ENCODE measurements at places on chromosomes 5 and 9.

DNA sequence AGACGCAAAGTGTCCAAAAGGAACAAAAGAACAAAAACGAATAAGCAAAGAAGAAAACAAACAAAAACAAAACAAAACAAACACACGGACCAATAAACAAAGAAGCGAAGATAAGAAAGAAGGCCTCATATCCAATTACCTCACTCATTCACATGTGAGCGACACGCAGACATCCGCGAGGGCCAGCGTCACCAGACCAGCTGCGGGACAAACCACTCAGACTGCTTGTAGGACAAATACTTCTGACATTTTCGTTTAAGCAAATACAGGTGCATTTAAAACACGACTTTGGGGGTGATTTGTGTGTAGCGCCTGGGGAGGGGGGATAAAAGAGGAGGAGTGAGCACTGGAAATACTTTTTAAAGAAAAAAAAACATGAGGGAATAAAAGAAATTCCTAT, 28.3 kb upstream of the WWC1 start:
- DNase-seq: no peak

DNA sequence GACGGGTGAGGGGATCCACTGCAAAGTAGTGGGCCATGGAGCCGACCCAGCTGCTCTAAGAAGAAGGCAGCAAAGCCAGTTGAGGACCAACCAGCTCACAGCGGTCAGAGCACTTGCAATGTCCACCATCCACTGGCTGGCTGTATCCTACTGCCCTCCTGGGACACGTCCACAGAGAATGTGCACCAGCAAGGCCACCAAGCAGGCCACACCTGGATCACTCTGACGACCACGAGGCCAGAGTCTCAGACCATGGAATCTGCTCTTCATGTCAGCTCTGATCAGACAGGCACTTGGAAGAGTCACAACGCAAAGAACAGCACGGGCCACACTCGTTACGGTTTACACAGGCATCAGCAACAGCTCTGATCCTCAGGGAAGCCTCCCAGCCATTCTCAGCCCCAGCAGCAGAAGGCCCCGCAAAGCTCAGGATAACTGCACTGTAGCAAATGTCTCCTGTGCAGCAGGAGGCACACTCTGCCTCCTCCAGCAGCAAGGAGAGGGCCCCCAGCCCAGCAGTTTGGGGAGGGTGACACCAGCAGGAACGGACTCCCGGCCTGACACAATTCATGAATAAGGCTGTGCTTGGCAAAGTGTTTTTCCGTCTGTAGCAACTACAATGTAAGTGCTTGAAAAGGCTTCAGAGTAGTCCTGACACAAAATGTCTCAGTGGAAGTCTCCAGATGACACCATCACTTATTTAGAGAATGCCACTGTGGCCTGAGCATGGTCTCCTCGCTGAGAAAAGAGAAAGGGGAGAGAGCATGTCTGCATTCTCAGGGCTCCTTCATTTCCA, 15.7 kb downstream of the SEMA4D start:
- DNase-seq: no peak

DNA sequence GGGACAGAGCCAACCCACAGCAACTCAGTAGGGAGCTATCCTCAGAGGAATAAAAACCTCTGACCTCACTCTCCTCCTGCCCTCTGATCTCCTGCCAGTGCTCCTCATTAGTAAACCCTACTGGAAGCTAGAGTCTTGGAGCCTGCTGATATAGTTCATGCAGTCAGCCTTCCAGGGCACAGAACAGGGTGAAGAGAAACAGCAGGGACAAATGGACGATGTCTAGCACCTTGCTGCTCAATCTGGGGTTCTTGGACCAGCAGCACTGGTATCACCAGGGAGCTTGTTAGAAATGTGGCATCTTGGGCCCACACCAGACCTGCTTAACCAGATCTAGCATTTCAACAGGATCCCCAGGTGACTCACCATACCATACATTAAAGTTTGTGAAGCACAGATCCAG, 5.5 kb upstream of the GALNT12 start:
- DNase-seq: no peak

DNA sequence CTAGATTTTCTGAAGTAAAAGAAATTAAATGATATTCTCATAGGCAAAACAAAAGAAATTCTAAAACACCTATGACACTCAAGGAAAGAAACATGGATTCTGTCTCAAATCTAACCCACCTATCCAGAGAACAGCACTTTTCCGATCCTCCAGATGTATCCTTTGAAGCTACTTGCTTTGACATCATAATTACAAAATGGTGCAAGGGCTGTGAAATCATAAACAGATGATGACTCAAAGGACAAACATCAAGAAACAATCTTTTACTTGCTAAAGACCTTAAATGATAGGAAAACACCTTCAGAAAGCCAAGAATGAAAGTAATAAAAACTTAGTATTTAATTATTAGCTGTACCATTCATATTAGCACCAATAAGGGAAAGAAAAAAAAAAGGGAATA, 202.6 kb downstream of the DENND1A start:
- no peak for DNase-seq

DNA sequence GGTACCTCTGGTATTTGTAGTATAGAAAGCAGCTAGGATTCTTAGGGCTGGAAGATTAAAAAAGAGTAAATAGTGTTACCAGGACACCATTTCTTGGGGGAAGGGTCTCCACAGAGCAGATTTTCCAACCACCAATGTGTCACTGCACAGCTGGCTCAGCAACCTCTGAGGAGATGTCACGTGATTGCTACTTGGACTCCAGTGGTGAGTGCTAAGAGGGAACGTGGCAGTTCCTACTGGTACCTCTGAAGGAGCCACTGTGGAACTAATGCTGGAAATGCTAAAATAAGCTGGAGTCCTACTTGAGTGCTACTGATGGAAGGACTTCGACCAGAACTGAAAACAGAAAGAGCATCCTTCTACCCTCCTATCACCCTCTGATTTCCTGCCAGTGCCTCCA, 36.1 kb upstream of the SPDL1 start:
- DNase-seq: no peak

DNA sequence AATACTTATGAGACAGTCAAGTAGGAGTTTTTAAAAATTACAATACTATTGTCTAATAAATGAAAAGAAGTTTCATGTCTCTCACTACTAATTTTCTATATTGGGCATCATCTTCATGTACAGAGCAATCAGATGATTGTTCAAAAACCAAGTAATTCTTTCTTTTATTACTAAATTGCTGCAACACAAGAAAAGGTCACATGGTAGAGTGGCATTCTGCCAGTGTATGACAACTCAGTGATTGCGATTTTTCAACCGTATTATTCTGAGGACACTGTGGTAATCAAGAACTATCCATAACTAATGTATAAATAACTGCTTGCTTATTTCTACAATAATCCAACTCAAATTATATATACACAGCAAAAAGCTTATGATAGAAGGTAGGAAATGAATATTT, 96.7 kb upstream of the GRHPR start:
- no peak for DNase-seq

DNA sequence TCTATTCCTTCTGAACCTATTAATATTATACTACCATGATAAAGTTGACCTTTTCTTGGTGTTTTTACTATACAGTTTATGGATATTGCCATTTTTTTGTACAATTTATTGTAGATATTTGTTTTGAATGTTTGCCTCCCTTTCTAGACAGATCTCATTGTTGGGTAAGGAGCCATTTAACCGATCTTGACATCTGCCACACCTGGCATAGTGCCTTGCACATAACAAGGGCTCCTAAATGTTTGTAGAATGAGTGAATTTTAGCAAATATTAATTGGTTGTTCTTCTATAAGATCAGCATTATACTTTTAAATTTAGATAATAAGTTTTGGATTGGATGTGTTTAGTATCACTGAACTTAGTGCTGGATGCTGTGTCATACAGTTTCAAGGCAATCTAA, 175.3 kb downstream of the GDNF start:
- DNase-seq: no peak

- no peak for DNase-seq
Measured at GRCh38 chr9:125805586-125805985, 58.4 kb downstream of the PBX3 start.

DNA sequence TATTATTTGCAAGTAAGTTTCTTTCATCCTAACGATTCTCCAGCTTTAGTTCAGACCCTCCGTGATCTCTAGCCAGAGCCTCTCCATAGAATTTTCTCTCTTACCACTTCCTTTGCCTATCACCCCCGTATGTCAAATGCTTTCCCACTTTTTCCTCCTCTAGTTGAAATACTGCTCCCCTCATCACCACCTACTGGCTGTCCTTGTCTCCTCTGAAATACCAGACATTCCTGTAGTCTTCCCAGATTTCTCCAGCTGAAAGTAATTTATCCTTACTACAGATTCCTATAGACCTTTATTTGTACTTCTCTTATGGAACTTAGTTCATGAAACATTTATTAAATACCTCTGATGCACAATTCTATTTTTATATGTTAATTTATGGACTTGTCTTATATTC, 36.0 kb upstream of the GLIPR2 start:
- DNase-seq: no peak

DNA sequence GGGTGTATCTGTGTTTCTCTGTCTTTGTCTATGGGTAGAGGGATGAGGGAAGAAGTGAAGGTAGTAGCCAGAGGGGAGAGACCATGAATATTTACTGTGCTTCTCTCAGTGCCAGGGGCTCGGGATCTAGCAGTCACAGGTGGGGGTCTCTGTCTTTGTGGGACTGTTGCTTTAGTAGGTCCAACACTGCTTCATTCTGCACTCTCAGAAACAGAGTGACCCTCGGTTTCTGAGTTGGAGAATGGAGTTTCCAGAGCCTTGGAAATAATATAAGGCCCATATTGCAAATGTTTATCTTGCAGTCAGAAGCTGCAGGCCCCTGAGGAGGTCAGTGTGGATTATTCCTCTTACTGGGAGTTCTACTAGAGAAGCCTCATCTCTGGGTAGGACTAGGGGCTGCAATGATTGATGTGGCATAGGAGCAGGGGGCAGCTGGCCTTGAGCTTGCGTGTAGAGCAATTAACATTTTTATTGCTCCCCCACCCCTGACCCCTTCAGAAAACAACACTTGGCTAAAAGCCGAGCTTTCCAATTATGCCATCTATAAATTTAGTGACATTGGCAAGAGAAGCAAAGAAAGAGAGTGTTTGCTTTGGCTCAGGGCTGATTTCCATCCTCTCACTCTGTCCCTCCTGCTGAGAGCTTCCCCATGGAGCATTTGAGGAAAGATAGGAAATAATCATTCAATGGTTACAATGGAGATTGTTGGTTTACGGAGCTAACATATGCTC, 55.0 kb upstream of the TRPC7 start:
- no peak for DNase-seq

DNA sequence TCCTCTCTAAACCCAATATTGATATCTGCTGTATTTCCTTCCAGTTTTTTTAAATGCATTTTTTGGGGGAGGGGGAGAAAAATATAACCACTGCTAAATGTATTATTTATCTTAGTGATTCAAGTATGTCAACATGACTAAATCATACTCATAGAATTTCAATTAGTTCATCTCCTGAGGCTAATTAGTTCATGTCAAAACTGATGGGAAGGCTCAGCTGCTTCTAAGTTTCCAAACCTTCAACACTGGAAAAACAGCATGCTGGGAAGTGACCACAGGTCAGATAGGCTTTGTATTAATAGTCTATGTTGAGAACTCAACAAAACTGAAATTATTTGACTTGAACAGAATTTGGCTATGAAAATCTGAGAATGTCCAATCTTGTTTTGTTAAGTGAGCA, 118.7 kb downstream of the TTLL11 start:
- DNase-seq: no peak

DNA sequence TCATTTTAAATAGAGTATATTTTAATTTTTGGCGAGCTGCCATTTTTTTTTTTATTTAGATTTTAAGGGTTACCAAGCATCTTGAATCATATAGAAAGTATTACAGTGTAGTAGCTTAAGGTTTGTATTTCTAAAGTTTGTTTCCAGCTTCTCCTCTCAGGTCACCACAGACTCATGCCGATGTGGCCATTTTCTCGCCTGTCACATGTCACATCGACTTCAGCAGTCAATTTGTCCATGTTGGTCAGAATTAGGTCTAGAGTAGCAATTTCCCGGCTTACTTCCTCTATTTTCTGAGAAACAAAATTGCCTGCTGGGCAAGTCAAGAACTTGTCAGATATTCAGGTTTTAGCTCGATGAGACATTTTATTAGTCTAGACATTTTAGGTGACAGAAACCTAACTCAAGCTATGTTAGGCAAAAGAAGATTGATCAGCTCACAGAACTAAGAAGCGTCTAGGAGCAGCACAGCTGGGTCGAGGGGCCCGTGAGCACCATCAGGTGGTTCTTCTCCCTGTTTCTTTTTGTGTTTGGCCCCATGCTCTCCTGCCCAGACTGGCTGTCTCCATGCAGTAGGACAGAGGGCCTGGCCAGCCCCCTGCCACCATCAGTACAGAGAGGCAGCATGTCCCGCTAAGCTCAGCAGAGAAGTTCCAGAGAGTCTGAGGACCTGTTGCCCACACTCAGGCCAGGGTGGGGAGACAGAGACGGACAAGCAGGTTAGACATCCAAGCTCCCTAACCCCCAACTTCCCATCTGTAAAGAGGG, 48.4 kb upstream of the AFAP1L1 start:
- no peak for DNase-seq

- DNase-seq: no peak
Measured at GRCh38 chr5:10681731-10682679, 79.0 kb downstream of the DAP start.

- no peak for DNase-seq
Measured at GRCh38 chr5:173882632-173883031, 5.5 kb upstream of the CPEB4 start.

DNA sequence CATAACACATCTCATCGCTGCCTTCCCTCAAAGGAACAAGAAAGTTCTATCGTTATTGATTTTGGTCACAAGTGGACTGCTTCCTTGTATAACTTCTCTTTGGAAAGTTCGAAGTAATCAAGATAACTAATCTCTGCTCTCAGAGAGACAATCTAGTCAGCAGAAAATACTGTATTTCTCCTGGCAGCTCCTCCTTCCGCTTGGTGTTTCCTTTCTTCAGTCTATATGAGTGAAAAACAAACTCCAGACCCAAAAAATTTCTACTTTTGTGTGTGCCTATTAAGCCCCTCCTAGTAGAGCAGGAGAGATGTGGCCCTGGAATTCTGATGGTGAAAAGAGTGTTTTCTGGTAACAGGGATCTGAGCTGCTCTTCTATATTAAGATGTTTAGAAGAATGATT, 24.5 kb downstream of the OSTF1 start:
- DNase-seq: no peak

DNA sequence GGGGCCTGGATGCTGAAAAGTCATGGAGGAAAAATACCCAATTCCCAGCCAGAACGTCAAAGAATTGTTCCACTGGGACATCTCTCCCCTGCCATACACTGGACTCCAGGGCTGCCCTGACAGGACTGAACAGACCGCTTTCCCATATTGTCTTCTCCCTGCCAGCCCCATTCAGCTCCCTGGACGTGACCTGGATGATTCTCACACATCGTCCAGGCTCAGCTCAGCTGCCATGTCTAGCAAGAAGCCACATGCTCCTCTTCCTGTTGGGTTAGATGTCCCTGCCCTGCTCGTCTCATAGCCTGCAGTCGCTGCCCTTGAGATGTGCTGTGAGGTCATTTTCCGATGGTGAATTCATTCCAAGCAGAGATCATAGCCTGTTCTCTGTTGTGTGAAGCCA, 37.4 kb downstream of the FOXI1 start:
- no peak for DNase-seq

GRCh38 chr5:6190838-6191237, 187.5 kb downstream of the MED10 start:
- DNase-seq: no peak

- no peak for DNase-seq
Measured at GRCh38 chr9:88060746-88061145, 77.5 kb downstream of the SPATA31C2 start.

GRCh38 chr9:13436591-13436990, 157.1 kb upstream of the MPDZ start:
- DNase-seq: no peak

GRCh38 chr9:21831841-21832509, 29.5 kb downstream of the MTAP start:
- no peak for DNase-seq

- no peak for DNase-seq
Measured at GRCh38 chr9:91682806-91683205, 259.2 kb upstream of the NFIL3 start.

All from stimulated activated CD8-positive, alpha-beta memory T cell treated with anti-CD3 and anti-CD28 coated beads, Interleukin-7, amount 100 ng/mL, for 1 hour (primary cell).